ENCODE measurements at places on chromosomes 7 and 10.

- no peak for DNase-seq
These were observed 125.1 kb upstream of the PPIF start for GRCh38 chr10:79222186-79222585.

DNA sequence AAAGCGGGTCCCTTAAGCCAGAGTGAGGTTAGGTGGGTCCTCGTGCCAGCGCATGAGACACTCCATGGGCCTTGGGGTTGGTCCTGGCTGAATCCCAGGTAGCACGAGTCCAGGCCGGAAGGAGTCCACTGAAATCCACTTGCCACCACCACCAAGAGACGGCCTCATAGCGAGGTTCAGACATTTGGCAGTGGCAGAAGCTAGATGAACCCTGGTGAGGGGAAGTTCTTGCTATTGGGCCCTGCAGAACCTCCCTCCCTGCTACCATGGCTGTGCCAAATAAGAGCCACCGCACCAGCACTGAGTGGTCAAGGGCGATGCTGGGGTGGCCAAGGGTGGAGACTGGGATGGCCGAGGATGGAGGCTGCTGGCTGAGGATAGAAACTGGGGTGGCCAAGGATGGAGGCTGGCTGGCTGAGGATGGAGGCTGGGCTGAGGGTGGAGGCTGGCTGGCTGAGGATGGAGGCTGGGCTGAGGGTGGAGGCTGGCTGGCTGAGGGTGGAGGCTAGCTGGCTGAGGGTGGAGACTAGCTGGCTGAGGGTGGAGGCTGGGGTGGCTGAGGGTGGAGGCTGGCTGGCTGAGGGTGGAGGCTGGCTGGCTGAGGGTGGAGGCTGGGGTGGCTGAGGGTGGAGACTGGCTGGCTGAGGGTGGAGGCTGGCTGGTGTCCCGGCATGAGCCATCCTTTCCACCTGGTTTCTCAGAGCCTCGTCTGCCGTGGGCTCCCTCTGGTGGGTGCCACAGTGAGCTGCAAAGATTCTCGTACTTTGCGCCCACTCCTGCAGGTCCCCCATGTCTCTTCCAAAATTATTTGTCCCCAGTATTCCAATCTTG lies 88.2 kb downstream of the ELFN1 start:
- peak; percentile 41 for DNase-seq

DNA sequence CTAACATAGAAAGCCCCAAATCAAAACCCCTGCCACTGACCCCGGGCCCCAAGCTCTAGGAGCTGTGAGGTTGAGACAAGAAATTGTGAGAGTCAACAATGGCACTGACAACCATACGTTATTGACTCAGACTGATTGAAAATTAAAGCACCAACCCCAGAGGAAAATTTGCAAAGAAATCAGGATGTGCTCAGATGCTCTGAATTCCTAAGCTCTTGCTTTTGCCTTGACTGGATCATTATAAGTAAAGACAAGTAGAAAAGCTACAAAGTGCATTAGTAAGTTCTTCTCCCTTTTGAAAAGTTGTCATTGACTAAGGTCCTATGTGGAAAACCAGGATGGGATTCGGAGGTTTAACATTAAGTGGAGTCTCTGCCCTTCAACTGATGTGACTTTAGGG lies 130.2 kb downstream of the SAMD9 start:
- no peak for DNase-seq

GRCh38 chr7:112981966-112982365 lies 104.7 kb downstream of the GPR85 start:
- DNase-seq, result no peak
